ENCODE measurements at places on chromosomes 2 and 18.
A peak's percentile ranks its signal among the peaks of the same experiment; 100 is the strongest.

GRCh38 chr2:40448476-40449079 lies 3.3 kb downstream of the SLC8A1 start:
- no peak for DNase-seq

GRCh38 chr2:181275643-181276070 lies 181.5 kb upstream of the ITGA4 start:
- DNase-seq, result no peak

- DNase-seq, result no peak
Measured at GRCh38 chr2:133641497-133641896, 73.2 kb upstream of the NCKAP5 start.

DNA sequence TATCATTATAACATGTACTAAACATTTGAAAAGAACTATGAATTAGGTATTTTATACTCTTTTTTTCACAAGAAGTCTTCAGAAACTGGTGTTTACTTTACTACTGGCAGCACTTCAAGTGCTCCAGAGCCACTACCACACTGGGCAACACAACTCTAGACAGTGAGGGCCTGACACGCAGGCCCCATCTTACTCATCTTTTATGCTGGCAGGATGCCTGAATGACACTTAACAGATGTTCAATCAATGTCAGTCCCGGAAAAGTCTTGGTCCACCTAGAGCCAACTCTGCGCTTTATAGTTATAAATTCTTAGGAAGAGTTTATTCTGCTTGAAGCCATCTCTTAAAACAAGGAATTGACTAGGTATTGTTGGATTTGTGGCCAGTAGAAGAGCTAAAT lies 8.7 kb upstream of the WIPF1 start:
- no peak for DNase-seq

DNA sequence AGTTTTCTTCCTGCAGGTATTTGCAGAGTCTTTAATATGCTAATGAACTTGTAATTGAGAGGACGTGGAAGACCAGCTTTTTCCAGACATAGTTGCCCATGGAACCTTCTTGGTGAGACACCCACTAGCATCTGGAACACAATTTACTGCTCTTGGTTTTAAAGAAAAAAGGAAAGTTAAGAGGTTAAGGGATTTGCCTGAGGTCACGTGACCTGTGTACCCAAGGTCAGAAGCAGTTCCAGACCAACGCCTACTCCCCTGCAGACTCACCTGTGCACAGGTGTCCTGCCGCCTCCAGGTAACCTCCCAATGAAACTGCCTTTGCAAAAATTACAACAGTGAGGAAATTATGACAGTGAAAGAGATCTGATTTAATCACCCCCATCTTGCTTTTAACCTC lies 172.7 kb downstream of the ANAPC1 start:
- DNase-seq, result no peak

- no peak for DNase-seq
Measured at GRCh38 chr2:172253190-172254052, 150.7 kb upstream of the DLX2 start.

- no peak for DNase-seq
Measured at GRCh38 chr2:239377591-239377990, 23.2 kb downstream of the HDAC4 start.

- no peak for DNase-seq
Measured at GRCh38 chr2:85037622-85038021, 66.7 kb downstream of the KCMF1 start.

GRCh38 chr2:9772999-9773902 lies 70.0 kb upstream of the TAF1B start:
- DNase-seq, result no peak

DNA sequence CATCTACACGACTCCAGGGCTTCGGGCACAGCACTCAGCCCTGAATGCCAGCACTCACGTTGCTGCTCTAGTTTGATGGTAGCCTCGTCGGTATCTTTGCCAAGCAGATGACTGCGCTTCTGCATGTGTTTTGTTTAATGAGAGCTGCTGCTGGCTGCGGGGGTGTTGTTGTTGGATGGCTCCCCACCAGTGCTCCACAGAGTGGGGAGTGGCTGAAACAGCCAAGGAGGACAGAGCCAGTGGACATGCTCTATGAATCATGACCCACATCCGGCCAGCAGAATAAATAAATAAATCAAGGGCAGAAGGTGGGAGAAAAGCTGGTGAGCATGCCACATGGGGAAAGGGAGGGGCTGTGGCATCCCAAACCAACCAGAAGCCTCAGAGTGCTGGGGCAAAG lies 131.2 kb upstream of the SOX11 start:
- no peak for DNase-seq

- no peak for DNase-seq
Measured at GRCh38 chr2:113148606-113149552, 21.5 kb downstream of the IL1RN start.

- DNase-seq, result no peak
Measured at GRCh38 chr2:234329202-234329960, 167.5 kb downstream of the ARL4C start.

- no peak for DNase-seq
Measured at GRCh38 chr18:59616501-59616900, 80.7 kb downstream of the CCBE1 start.

DNA sequence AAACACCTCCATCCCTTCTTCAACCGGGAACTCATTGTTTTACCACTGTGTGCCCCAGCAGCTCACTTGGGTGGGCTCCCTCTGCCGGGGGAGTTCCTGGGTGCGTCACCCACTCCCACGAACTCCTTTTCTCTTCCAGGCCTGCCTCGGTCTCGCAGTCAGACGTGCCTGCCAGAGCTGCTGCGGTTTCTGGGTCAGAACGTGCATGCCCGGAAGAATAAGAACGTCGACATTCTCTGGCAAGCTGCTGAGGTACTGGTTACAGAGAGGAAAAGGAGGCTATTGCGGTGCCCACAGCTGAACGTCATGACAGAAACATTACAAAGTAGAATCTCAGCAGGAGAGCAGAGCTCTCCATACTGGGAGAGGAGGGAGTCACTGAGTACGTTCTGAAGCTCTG lies 35.6 kb downstream of the COA5 start:
- no peak for DNase-seq

DNA sequence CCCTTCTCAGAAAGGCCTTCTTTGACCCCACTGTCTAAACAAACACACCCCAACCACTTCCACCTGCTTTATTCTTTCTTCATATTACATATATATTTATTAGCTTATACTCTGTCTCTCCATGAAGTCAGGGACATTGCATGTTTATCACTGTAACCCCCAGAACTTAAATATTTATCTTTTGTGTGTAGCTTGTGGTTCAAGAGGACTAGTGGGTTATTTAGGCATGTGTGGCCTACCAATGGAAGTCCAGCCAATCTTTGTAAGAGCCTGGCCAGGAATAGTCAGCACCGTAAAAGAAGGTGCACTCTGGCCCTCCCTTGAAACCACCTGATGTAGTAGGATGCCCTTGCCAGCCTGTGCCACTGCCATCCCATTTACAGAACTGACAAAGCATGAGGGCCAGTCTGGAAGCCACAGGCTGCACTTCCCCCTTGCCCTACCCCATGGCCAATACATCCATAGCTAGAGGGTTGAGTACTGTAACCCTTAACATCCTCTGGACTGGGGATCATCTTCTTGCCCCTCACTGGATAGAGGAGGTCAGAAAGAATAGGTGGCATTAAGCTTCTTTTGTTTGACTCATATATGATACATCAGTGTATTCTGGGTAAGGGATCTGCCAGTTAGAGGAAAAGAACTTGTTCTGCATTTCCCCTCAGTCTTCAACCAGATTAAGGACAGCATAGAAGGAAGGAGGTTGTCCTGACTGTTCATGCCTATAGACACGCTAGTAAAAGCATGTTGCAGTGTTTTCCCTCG lies 4.9 kb downstream of the NEMP2 start:
- no peak for DNase-seq

DNA sequence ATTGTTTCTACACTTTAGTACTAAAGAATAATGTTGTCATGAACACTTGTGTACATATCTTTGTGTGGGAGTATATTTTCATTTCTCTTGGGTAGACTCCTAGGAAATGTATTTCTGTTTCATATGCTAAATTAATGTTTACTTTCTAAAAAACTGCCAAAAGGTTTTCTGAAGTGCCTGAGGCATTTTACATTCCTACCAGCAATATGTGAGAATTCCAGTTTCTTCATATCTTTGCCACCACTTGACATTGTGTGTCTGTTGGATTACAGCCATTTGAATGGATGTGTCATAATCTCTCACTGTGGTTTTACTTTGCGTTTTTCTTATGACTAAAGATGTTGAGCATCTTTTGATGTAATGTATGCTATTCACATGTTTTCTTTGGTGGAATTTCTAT lies 428.2 kb upstream of the KCNH7 start:
- no peak for DNase-seq

DNA sequence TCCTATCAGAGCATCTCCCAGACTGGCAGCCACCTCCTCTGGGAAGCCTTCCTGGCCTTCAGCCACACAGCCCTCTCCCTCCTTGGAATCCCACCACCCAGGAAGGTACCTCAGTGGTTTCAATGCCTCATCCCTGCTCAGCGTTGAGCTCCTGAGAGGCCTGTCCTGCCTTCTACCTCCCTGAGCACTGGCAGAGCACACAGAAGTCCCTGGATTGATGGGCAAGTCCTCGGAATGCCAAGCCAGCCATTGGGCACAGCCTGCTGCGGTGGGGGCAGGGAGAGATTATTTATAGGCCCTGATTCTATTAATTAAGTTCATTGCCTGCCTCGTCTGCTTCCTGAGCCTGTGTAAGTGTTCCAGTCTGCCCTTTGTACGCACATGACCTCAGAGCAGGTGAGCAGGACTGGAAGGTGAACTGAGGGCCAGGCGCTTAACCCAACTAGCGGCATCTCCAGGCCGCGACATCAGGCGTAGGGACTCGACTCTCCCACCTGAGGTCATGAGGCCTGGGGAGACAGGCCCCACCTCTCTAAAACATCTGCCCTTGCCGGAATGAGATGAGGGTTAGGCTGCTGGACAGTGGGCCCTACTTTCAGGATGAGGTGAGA lies 63.4 kb downstream of the SMAD7 start:
- DNase-seq, result no peak

GRCh38 chr2:101277111-101277510 lies 24.4 kb downstream of the CNOT11 start:
- DNase-seq, result no peak

- DNase-seq, result no peak
Measured at GRCh38 chr2:39849064-39849463, 70.0 kb upstream of the THUMPD2 start.

- no peak for DNase-seq
Measured at GRCh38 chr2:11669454-11670291, at the start of gene NTSR2. Gene NTSR2 (minus strand): TSS chr2:11670195. CDS start chr2:11670129, 66 bp downstream.

- no peak for DNase-seq
Measured at GRCh38 chr2:46956981-46957531, 41.5 kb upstream of the MCFD2 start.

DNA sequence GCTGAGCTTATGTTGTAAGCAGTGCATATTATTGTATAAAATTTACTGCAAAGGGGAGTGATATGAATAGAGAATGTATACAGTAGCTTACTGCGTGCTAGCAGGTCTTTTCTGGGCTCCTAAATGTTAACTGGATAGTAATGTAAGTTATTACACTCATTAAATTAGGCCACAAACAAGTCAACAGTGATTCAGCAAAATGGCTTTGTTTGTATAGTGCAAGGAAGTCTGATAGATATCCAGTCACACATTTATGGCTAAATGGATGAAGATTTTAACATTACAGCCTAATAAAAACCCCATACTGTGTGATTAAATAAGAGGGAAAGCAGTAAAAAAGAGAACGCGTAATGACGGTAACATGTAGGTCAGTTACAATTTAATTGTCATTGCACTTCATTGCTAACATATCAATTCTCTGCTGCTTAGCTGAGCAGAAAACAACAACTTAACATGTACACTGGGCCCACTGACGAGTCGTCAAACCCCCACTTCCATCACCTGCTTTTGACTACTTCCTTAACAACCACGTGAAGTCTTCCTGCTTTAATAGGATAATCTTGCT lies 665.0 kb upstream of the FANCL start:
- no peak for DNase-seq

- no peak for DNase-seq
Measured at GRCh38 chr2:58866040-58866439, 624.9 kb upstream of the FANCL start.

DNA sequence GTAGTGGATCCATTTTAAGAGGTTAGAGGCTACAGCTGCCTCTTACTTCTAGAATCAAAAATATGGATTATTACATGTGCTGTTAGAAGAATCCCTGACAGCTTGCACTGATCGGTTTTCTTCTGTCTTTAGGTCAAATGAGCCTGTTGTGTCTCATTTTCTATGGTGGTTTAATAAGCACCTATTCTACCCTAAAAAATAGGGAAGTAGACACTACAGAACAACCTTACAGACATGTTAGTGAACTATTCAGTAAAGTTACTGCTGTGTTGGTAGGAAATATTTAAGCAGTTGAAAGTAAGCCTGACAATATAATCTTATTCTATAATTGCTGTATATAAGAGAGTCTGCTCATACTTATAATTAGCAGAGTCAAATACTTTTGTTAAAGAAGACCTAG lies 168.5 kb upstream of the NOSTRIN start:
- DNase-seq, result no peak

- DNase-seq, result no peak
Measured at GRCh38 chr2:42069568-42069967, 21.7 kb downstream of the PKDCC start.

- no peak for DNase-seq
Measured at GRCh38 chr2:110770959-110771431, 38.6 kb downstream of the ACOXL start.

DNA sequence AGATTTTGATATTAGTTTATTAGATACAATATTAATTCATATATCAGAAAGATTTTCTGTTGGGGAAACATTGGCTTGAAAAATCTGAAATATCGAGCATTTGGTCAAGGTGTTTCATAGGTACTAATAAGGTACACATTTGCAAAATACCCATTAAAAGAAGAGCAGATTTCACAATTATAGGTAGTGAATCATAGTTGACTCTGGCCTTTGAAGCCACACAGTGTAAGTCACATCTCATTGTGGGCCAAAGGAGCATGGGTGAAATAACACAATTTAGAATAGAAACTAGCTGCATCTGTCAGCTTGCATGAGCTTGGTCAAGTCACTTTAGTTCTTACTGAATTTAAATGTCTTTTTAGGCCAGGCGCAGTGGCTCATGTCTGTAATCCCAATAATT lies 4.9 kb downstream of the KDM3A start:
- no peak for DNase-seq

- peak; percentile 19 for DNase-seq
Measured at GRCh38 chr2:23384551-23385343, at the start of gene KLHL29. Gene KLHL29 (plus strand): TSS chr2:23385179. CDS start chr2:23562197, 177,018 bp downstream.

DNA sequence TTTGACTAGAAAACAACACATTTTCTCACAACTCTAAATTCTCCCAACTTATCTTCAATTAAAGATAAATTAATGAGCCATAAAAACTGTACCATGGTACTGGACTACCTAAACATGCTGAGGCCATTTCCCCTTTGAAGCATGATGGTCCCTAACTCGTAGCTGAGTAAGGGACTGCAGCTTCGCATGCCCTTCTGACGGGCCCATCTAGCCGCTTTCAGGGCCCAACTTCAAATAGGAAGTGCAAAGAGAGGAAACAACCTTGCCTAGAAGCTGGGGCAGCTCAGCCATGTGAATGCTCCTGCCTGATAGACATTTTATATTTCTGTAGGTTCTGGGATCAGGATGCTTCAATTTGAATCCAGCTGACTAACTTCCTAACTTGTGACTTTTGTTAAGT lies 72.4 kb downstream of the ZEB2 start:
- no peak for DNase-seq

Measured in stimulated activated CD8-positive, alpha-beta memory T cell treated with anti-CD3 and anti-CD28 coated beads, Interleukin-7, amount 100 ng/mL, for 1 hour (primary cell).